ENCODE measurements at places on chromosomes 4 and X.

- no peak for DNase-seq
Measured at GRCh38 chr4:84878546-84878945, 87.9 kb downstream of the WDFY3 start.

GRCh38 chr4:151604238-151604637 lies 156.6 kb downstream of the GATB start:
- peak; percentile 12 for DNase-seq

DNA sequence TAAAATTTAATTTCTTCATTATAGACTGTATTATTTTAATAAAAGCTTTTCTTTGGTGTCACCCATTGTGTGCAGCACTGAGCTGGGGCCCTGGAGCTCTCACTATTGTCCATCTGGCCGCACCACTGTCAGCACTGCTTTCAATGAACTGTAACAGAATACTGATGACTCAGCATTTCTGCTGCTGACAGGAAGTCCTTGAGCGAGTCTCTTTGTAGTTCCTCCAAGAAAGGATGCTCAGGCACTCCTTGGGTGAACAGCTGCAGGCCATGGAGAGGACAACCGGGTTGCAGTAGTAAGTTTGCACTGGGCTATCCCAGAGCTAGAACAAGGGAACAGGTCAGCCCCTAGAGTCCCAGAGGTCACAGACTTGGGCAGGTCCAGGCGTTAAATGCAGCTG lies 81.6 kb downstream of the SORBS2 start:
- no peak for DNase-seq

GRCh38 chr4:74367656-74368290 lies 2.8 kb downstream of the EREG start:
- no peak for DNase-seq

DNA sequence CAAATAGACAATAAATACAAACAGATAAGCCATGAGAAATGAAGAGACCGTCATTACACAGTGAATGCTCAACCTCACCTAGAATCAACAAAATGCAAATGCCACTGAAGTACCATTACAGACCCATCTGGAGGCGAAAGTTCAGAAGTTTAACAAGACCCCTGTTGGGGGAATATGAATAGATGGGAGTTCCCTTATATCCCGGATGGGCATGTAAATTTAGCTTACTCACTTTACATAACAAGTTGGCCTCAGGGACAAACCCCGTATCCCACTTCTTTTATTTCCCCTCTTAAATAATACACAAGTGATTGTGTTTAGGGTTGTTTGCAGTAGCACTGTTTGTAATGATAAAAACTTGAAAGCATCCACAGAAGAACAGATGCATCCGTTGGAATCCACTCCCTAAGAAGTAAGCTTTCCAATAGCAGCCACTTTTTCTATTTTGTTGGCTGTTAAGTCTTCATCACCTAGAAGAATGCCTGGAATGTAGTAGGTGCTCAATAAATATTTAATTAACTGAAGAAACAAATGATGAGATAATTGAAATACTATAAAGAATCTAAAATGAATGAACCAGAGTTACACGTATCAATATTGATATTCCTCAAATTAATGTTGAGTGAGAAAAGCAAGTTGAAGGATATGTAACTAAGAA lies 1076.3 kb upstream of the TENM3 start:
- no peak for DNase-seq

- DNase-seq, result no peak
Measured at GRCh38 chr4:183926950-183927349, 21.8 kb downstream of the STOX2 start.

- no peak for DNase-seq
Measured at GRCh38 chr4:55736605-55737183, 82.9 kb upstream of the EXOC1L start.

DNA sequence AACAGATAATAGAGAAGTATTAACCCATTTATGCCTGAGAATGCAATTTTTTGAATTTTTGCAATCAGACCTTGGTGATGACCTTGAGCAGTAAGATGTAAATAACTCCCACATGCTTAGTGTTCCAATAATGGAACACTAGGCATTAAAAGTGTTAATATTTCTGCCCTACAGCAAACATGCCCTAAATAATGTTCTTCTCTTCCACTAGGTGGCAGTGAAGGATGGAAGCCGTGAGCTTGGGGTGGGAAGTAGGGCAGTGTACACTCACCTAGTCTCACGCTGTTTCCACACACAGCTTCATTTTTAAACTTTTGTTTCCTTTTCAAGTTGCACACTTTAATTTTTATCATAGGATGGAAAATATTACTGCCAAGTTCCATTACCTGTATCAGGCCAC lies 613.1 kb upstream of the HS3ST1 start:
- DNase-seq, result no peak

GRCh38 chr4:110492522-110492921 lies 16.6 kb downstream of the ENPEP start:
- DNase-seq, result no peak

- no peak for DNase-seq
Measured at GRCh38 chr4:38174801-38175200, 214.6 kb downstream of the PTTG2 start.

- DNase-seq, result no peak
Measured at GRCh38 chr4:48225368-48226141, 44.1 kb downstream of the TEC start.

DNA sequence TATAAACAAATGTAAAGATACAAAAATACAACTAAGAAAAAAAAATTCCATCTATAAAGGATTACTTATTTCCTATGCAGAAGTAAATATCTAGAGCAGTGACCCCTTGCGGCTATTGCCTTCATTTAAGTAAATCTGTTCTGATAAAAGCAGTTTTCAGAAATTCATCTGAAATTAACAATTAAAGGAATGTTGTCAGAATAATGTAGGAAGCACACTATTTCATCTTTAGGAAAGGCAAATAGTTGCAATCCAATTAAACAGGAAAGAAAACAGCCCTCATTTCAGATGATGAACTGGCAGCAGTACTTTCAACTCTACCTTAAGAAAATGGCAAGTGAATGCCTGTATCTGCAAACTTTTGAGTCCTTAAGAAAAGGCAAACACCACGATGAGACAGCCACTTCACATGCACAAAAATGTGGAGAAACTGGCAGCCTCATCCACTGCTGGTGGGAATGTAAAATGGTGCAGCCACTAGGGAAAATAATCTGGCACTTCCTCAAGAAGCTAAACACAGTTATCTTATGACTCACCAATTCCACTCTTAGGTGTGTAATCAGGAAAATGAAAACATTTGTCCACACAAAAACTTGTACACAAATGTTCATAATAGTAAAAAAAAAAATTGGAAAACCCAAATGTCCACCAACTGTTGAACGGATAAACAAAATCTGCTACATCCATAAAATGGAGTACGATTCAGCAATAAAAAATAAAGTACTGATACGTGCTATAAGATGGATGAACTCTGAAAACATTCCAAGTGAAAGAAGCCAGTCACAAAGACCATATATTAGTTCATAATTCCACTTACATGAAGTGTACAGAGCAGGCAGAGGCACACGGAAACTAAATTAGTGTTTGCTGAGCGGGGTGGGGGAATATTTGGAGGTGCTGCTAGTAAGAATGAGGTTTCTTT lies 2.0 kb upstream of the THAP9 start:
- peak; percentile 79 for DNase-seq

GRCh38 chr4:40401631-40402030 lies 66.5 kb downstream of the CHRNA9 start:
- DNase-seq, result no peak

- no peak for DNase-seq
Measured at GRCh38 chr4:138943893-138944292, 71.7 kb upstream of the NOCT start.

- DNase-seq, result no peak
Measured at GRCh38 chr4:2217726-2218125, 24.2 kb downstream of the HAUS3 start.

- DNase-seq, result no peak
Measured at GRCh38 chr4:143294710-143295275, 41.9 kb upstream of the GAB1 start.

- DNase-seq, result no peak
Measured at GRCh38 chr4:7673121-7673520, 238.4 kb upstream of the PSAPL1 start.

DNA sequence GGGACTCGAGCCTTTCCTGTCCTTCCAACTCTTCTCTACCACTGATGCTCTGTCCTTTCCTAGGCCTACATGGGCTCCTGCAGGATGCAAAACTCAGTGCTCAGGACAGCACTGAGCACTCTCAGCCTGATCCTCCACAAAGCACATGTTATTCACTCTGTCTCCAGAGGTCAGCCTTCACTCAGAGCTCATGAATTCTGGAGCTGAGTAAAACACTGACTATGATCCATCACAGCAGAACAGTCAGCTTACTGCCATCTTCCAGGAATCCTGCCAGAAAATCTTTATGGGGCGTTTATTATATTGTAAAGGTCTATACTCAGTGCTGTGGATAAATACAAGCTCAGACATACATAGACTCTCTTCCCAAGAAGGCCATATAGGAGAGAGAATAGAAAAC lies 121.5 kb upstream of the CPEB2 start:
- DNase-seq, result no peak

- no peak for DNase-seq
Measured at GRCh38 chrX:9466124-9466495, 1.3 kb downstream of the TBL1X start.

DNA sequence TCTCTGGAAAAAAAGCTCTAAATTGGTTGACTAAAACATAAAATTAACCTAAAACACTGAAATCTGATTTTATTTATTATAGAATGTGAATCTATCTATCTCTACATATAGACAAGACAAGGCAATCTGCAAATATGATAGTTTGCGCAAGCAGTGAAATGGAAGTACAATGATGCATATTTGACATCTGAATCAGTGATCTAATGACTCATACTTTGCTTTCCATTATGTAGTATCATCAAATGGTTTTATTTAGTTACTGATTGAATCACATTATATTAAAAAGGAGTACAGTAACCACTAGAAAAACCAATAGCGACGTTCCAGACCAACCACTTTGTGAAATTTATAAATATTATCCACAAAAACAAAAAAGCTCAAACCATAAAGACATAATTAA lies 1969.3 kb downstream of the PCDH7 start:
- no peak for DNase-seq

DNA sequence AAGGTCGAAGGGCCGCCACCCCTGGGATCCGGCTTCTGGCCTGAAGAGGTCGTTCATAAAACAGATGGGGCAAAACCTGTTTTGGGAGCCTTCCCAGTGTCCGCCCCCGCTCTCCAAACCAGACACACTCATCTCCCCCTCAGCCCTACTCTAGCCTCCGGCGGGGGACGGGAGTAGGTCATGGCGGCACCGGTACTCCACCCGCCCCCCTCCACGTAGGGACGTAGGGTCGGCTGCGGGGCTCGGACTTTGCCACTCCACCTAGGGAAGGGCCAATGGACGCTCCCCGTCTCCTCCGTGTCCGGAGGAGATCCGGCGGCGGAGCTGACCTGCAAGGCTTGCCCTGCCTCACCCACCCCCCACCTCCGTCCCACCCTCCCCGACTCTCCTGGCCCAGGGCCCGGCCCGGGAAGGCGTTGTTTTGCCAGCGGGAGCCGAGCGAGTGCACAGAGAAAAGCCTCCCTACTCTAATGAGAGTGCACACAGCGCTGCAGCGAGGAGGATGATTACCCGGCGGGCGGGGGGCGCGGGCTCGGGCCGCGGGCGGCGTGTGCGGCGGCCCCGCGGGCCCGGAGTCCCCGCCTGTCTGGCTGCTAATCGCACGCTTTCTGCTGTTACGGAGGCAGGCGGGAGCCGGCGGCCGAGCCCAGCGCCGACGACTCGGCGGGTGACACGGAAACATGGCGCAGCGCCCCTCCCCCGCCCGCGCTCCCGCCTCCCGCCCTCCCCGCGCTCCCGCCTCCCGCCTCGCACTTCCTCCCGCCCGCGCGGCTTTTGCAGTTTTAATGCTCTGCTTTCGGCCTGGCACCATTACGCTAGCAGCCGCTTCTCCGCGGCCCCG lies 8.3 kb upstream of the BCOR start:
- no peak for DNase-seq

GRCh38 chrX:129718676-129719075 lies 20.1 kb upstream of the XPNPEP2 start:
- DNase-seq, result no peak

DNA sequence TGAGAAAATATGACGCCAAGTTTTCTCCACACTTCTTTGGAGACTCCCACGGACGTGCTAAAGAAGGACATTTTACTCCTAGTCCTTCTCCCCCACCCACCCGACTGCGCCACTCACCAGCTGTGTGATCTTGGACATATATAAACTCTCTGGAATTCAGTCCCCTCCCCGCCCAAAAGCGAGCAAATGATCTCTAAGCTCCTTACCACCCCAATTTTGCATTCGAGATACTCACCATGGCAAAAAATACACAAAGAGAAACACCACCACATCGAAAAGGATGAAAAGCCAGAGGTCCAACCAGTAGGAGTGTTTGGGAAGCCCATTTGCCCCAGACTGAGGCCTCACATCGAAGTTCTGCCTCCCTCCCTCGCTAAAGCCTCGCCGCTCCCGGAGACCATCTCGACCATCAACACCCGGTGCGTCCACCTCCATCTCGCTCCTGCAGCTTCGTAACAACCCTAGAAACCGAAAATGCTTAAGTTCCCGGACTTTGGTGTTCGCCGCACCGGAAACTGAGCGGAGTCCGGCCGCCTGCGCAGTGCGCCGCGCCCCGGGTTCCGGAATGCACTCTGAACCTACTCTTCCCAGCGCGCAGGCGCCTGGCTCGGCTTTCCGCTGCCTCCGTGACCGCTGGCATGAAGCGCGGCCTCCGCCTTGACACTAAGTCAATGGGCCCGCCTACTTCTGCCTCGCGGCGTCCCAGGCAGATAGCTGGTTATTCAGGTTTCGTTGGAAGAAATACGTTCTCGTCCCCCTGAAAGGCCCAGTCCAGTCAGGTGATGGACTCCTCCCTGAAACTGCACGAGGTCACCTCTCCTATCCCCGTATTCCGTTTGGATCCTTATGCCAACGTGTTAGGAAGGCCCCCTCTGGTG lies 21.6 kb downstream of the FABP2 start:
- peak; percentile 86 for DNase-seq

Data from fibroblast of the conjunctiva (primary cell).